ENCODE measurements at places on chromosomes 12 and 14.

- no peaks in the 10 kb centered on the region for H3K27me3 ChIP-seq
- no peak for DNase-seq
- H3K4me1 ChIP-seq = no peaks in the 10 kb centered on the region
- H3K4me3 ChIP-seq = no peak overlapping the region
These were observed 32.2 kb downstream of the SMUG1 start for GRCh38 chr12:54156578-54156977.

- no peaks in the 10 kb centered on the region for H3K4me1 ChIP-seq
- no peak for DNase-seq
- no peaks in the 10 kb centered on the region for H3K36me3 ChIP-seq
- H3K27me3 ChIP-seq = no peaks in the 10 kb centered on the region
These were observed 176.3 kb upstream of the PARP11 start for GRCh38 chr12:4049298-4050080.

DNA sequence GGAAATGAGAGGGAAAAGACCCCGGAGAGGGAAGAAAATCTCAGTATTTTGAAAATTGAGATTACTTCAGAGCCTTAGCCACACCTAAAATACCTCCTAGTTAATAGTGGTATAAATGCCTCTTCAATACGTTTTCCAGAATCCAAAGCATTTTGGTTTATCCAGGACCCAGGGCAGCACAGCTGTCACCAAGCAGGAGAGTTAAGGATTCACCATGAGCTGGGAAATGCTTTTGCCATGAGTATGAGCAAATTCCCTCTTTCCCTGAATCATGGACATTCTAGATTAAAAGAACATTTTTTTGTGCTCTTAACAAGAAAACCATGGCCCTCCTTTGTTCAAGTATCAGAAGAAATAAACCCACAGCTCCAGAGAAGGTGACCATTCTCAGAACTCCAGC, 21.8 kb upstream of the RTRAF start:
- no peaks in the 10 kb centered on the region for H3K36me3 ChIP-seq
- no peak for DNase-seq
- no peaks in the 10 kb centered on the region for H3K4me1 ChIP-seq
- no peaks in the 10 kb centered on the region for H3K27me3 ChIP-seq

- no peak overlapping the region for H3K4me3 ChIP-seq
- DNase-seq = no peak
- H3K27me3 ChIP-seq = no peaks in the 10 kb centered on the region
- no peak overlapping the region for H3K27ac ChIP-seq
These were observed 218.9 kb downstream of the LRFN5 start for GRCh38 chr14:41825622-41826021.

GRCh38 chr12:24198070-24198469, 248.6 kb upstream of the SOX5 start:
- DNase-seq = no peak
- H3K4me1 ChIP-seq = no peaks in the 10 kb centered on the region
- H3K27ac ChIP-seq = no peak overlapping the region
- H3K4me3 ChIP-seq = no peak overlapping the region
- H3K36me3 ChIP-seq = no peaks in the 10 kb centered on the region
- no peaks in the 10 kb centered on the region for H3K27me3 ChIP-seq

DNA sequence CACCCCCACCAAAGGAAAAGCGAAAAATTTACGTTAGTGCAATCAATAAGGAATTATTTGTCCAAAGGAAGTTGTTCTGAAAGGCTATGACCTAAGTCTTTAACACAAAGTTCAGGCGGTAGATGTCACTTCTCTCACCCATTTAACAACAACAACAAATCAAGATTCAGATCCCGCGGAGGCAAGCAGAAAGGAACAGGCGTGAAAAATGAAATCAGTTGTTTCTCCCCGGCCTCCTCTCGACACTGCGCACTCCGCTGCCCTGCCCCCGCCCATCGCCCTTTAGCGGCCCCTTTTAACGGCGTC, 1.4 kb downstream of the DENND5B start:
- H3K4me1 ChIP-seq = peaks cover 32% of the 10 kb centered on the region
- no peaks in the 10 kb centered on the region for H3K27me3 ChIP-seq
- peak overlapping the region; percentile 30 for H3K4me3 ChIP-seq
- H3K27ac ChIP-seq = peak overlapping the region; percentile 98
- no peak for DNase-seq

DNA sequence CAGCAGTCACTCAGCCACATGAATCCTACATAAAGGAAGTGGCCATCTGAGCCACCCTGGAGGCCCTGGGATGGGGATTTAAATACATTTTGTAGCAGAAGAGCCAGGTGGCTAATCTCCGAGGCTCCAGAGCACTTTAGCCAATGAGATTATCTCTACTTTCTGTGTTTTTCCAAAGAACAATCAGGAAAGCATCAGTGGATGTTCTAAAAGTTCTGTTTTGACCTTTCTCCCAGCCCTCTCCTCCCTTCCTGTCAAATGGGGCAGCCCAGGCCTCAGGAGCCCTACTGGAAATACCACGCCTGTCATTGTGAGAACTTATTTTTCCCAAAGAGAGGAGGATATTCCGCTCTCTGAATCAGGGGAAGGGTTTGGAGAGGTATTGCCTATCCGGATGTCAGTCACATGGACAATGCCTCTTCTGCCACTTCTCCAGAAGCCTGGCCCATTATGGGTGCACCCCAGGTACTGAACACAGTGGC, 336.8 kb upstream of the FKBP4 start:
- no peak overlapping the region for H3K4me3 ChIP-seq
- H3K4me1 ChIP-seq = no peaks in the 10 kb centered on the region
- H3K27ac ChIP-seq = no peak overlapping the region
- no peaks in the 10 kb centered on the region for H3K36me3 ChIP-seq
- H3K27me3 ChIP-seq = no peaks in the 10 kb centered on the region
- DNase-seq = no peak

GRCh38 chr14:64388533-64389285, 556 bp downstream of the MTHFD1 start:
- H3K36me3 ChIP-seq = no peaks in the 10 kb centered on the region
- H3K4me1 ChIP-seq = peaks cover 26% of the 10 kb centered on the region
- H3K27me3 ChIP-seq = no peaks in the 10 kb centered on the region
- H3K27ac ChIP-seq = peak overlapping the region; percentile 89

DNA sequence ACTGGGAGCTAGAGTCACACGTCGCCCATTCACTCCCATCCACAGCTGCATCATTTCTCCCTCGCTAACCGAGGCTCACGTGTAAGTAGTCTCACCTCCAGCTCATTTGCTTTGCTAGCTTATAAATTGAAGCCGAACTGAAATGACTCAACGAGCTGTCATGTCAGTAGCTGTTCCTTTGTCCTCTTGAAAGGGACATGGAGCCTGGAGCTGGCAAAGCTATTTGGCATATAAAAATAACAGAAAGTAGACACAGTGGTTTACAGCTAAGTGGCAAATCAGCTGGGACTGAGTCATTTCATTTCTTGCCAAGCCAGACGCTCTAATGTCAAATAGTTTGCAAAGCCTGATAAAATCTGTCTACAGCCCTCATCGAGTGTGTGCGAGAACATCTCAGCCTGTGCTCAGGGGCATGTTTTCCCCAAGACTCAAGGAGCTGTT, 114.4 kb upstream of the TMEM233 start:
- H3K4me1 ChIP-seq = no peaks in the 10 kb centered on the region
- no peak for DNase-seq
- H3K27me3 ChIP-seq = no peaks in the 10 kb centered on the region
- H3K36me3 ChIP-seq = no peaks in the 10 kb centered on the region
- H3K27ac ChIP-seq = no peak overlapping the region

DNA sequence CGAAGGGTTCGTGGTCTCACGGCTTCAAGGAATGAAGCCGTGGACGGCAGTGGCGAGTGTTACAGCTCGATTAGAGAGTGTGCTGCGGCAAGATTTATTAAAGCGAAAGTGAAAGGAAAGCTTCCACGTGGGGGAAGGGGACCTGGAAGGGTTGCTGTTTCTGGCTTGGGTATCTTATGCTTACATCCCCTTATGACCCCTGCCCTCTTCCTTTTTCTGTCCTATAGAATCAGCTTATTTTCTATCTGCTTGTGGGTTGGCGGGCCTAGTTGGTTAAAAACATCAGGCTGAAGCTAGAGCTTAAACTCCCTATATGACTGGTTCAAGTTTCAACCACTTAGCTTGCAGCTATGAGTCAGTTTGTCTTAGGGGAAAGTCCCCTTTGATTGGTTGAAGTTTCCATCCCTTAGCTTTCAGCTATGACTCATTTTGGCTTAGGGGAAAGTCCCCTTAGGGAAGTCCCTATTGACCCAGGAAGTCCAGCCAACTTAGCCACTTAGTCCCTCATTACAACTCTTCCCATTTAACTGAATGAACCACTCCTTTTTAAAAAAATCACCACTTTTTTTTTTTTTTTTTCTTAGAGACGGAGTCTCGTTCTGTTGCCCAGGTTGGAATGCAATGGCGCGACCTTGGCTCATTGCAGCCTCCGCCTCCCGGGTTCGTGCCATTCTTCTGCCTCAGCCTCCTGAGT, 1494.7 kb upstream of the TMEM132C start:
- H3K36me3 ChIP-seq = no peaks in the 10 kb centered on the region
- no peak overlapping the region for H3K4me3 ChIP-seq
- H3K4me1 ChIP-seq = peaks cover 7% of the 10 kb centered on the region
- no peak overlapping the region for H3K27ac ChIP-seq
- no peaks in the 10 kb centered on the region for H3K27me3 ChIP-seq

DNA sequence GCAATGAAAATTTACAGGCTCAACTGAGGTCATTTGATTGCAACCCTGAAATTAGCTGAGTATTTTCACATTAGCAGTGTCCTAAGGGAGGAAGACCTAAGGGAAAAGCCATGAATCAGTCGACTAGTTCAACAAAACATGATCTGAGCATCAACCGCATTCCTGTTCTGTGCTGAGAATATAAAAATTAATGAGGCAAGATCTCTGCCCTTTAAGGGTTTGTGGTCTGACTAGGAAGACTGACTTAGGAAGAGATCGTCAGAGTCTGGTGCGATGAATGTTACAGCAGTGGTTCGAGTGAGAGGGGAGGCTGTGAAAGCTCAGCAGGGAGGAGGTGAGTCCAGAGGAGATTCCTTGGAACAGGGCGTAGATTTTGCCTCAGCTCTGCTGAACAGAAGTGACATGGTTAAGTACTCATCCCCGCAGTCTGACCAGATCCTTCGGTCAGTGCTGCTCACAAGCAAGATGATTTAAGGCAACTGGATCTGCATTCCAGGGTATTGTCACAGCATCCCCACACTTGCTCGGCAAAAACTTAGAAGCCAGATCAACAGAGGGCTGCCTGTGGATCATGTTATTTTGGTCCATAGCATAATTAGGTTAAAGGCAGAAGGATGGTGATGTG, 49.6 kb downstream of the BMAL2 start:
- H3K36me3 ChIP-seq = no peaks in the 10 kb centered on the region
- H3K27ac ChIP-seq = no peak overlapping the region
- H3K4me1 ChIP-seq = no peaks in the 10 kb centered on the region

DNA sequence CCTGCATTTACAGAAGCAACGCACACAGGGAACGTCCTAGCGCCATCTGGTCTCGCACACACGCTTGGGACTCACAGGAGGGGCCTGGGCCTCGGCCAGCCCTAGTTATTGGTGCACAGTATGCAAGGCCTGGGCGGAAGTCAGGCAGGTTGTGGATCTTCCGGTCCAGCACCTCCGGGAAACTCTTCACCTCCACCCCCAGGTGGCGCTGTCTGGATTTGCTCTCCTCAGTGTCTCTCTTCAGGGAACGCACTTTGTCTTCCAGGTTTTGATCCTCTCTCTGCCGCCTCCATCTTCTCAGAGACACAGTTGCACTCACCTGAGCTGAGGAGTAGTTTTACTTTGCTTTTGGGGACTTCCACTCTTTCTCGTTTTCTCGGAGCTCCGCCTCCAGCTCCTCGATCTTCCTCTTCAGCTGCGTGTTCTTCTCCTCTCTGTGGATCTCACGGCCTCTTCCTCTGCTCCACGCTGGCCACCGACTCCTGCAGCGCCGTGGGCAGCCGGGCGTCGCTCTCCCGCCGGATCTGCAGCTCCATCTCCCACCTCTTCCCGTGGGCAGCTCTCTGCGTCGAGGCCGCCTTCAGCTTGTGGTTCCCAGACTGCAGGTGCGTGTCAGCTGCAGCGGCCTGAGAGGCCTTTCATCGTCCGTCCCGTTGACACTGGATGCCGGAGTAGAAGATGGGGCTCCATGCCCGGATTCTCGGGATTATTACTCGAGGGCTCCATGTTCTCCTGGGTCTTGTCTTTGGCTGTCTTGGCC, 933.8 kb downstream of the TMEM121 start:
- H3K27me3 ChIP-seq = no peaks in the 10 kb centered on the region
- no peak overlapping the region for H3K4me3 ChIP-seq
- no peak for DNase-seq
- H3K27ac ChIP-seq = no peak overlapping the region

GRCh38 chr14:70515811-70516210, 19.0 kb downstream of the ADAM20 start:
- H3K27me3 ChIP-seq = no peaks in the 10 kb centered on the region
- no peak overlapping the region for H3K27ac ChIP-seq
- H3K4me1 ChIP-seq = no peaks in the 10 kb centered on the region

- H3K27me3 ChIP-seq = no peaks in the 10 kb centered on the region
- no peak overlapping the region for H3K4me3 ChIP-seq
- H3K4me1 ChIP-seq = peaks cover 9% of the 10 kb centered on the region
- DNase-seq = no peak
- peak overlapping the region; percentile 81 for H3K27ac ChIP-seq
- H3K36me3 ChIP-seq = no peaks in the 10 kb centered on the region
These were observed 867 bp downstream of the RHOJ start for GRCh38 chr14:63205044-63205575.

DNA sequence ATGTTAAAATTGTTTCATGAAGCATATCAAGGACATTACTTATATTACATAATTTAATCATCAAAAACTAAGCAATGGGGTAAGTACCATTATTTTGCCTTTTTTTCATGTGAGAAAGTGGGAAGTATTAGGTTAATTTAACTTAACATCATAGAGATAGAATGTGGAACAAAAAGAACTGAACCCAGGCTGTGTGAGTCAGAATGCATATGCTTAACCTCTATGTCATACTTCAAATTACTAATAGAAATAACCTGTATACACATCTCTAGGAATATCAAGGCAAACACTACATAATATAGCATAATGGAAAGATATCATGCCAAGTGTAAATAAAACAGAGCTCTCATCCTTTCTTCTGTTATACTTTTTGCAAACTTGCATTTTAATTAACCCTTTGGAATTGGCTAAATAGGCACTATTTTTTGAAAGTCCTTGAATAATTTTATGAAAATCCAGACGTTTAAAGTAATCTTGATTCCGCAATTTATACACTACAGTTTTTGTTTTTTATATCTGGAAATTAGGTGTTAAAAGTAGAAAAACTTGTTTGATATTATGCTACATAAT, 777.7 kb downstream of the SLC6A15 start:
- no peak overlapping the region for H3K27ac ChIP-seq
- DNase-seq = no peak
- H3K27me3 ChIP-seq = no peaks in the 10 kb centered on the region
- H3K4me3 ChIP-seq = no peak overlapping the region

- no peaks in the 10 kb centered on the region for H3K36me3 ChIP-seq
- H3K27me3 ChIP-seq = no peaks in the 10 kb centered on the region
- H3K4me3 ChIP-seq = no peak overlapping the region
- peaks cover 4% of the 10 kb centered on the region for H3K4me1 ChIP-seq
- no peak overlapping the region for H3K27ac ChIP-seq
- no peak for DNase-seq
These were observed 13.8 kb downstream of the NFKBIA start for GRCh38 chr14:35390577-35391387.

DNA sequence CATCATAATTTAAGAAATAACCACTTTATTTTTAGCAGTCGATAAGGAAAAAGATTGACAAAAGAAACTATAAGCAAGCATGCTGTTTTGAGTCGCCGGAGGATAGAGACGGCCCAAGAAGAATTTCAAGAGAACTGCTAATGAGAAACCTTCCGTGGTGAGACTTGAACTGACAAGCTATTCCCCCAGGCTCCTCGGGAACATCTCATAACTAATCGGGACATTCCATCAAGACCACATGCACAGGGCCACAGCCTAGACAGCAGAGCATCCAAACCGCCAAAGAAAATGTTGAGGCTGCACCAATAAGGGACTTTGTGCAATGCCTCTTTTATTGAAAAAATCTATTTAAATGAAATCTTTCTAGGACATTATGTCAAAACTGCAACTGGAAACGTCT, 51.0 kb downstream of the YEATS4 start:
- no peak overlapping the region for H3K27ac ChIP-seq
- peaks cover 2% of the 10 kb centered on the region for H3K4me1 ChIP-seq
- no peak for DNase-seq
- no peaks in the 10 kb centered on the region for H3K36me3 ChIP-seq

All from body of pancreas (tissue), 4 donors.